PC-9 (cell line): ENCODE measurements at places on chromosomes 12 and 14. TPM values are rescaled to one million over a fixed set of nuclear protein-coding genes. Genes with fewer than 3 reads are reported as not detected.

FLRT2 gene
- 2.1 and 2.2 TPM in 2 replicates for total RNA-seq

FITM1 gene
- 0.48 and 0.72 TPM in 2 replicates for total RNA-seq

PRH2 gene
- total RNA-seq, result not detected in 2 replicates

DNA sequence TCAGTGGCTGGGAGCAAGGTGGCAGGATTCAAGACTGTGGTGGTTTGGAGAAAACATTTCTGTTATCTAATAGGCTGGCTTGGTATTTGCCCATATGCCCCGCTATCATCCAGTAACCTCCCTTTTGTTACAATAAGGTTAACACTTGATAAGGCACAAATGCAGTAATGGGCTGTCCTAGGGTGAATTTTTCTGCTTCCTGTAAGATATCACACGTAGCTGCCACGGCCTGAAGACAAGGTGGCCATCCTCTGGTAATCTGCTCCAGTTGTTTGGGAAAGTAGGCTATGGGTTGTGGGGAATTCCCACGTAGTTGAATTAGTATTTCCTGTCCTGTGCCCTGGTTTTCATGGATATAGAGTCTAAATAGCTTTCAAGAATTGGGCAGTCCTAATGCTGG is 23.1 kb downstream of the ANG start:
- H3K4me1 ChIP-seq, result 0 out of 2 replicates have a peak, but pooled peaks cover 8% of the 10 kb centered on the region
- H3K4me3 ChIP-seq, result no peak overlapping the region
- no peaks in the 10 kb centered on the region for H3K36me3 ChIP-seq

- peak overlapping the region; percentile 86 for H3K27ac ChIP-seq
- H3K27me3 ChIP-seq, result no peaks in the 10 kb centered on the region
- peak; percentile 67 for DNase-seq
- H3K4me3 ChIP-seq, result peak overlapping the region; percentile 77
Observed at GRCh38 chr12:89349814-89350213, 2.5 kb downstream of the DUSP6 start.

DNA sequence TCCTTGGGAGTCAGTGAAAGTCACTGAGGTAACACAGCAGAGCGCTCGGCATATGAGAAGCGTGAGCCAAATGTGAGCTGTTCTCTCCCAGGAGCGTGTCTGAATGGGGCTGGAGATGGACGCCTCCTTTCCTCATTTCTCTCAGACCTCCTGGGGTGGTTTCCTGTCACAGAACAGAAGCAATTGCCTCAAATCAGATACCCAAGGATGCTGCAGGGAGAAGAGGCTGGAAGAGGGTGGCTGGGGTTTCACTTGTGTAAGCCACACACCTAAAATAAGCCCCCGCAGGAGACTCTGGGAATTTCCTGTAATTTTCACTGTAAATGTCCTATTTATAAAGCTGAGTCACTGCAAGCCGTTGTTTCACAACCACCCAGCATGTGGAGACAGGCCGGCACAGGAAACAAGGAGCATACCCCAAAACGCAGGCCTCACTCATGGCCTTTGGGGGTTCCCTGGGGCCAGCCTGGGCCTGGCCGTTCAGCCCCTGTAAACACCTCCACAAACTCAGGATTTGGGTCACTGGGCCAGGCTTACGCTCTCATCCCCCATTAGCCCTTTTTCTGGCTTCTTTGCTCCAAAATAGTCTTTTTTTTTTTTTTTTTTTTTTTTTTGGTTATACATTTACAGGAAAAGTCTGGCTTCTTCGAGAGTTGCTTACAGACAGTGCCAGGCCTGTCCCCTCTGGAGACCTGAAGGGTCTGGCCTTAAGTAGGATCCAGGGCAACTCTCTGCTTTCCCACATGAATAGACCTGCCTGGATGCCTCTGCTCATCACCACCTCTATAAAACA is 55.3 kb downstream of the VCPKMT start:
- H3K27ac ChIP-seq, result peak overlapping the region; percentile 97
- peak overlapping the region; percentile 37; the same call in 1 of the 2 replicates for H3K4me3 ChIP-seq
- peak; percentile 31 for DNase-seq
- H3K27me3 ChIP-seq, result no peaks in the 10 kb centered on the region

DNA sequence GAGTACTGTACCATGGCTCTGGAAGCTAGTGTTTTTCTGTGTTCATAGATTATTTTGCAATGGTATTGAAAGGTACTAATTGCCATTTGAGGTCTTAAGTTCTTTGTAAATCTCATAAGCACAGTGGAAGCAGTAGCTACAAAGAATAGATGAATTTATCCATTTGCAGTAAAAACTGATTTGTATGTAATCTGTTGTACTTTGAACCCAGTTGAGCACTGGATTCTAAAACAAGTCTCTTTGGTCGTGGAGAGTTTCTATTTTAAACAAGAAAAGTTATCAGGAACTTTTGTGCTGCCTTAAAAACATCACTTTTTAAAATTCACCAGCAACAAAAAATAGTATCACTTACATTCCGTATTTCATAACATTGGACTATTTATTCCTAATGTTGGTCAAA is 4.1 kb downstream of the RAP1B start:
- no peak for DNase-seq
- peaks cover 17% of the 10 kb centered on the region for H3K4me1 ChIP-seq
- H3K36me3 ChIP-seq, result peaks cover 5% of the 10 kb centered on the region; the same call in 1 of the 2 replicates
- no peaks in the 10 kb centered on the region for H3K27me3 ChIP-seq

DNA sequence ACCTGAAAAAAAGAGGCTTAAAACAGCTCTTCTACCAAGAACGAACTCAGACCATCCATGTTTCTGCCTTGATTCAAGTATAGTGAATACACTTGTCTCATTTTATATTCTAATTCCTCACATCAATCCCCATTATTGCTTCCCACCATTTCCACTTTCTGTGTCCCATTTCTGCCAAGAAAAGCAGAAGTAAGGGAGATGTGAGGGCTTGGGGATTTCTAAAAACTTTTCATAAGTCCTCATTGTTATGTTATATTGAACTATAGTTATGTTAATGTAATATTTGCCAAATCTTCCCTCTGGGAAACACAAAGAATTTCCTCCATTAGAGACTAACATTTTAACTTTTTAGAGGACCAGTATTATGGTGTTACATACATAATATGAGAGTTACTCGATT is 48.2 kb upstream of the PSMA6 start:
- H3K4me1 ChIP-seq, result no peaks in the 10 kb centered on the region
- DNase-seq, result no peak
- H3K4me3 ChIP-seq, result no peak overlapping the region
- H3K27ac ChIP-seq, result no peak overlapping the region

DNA sequence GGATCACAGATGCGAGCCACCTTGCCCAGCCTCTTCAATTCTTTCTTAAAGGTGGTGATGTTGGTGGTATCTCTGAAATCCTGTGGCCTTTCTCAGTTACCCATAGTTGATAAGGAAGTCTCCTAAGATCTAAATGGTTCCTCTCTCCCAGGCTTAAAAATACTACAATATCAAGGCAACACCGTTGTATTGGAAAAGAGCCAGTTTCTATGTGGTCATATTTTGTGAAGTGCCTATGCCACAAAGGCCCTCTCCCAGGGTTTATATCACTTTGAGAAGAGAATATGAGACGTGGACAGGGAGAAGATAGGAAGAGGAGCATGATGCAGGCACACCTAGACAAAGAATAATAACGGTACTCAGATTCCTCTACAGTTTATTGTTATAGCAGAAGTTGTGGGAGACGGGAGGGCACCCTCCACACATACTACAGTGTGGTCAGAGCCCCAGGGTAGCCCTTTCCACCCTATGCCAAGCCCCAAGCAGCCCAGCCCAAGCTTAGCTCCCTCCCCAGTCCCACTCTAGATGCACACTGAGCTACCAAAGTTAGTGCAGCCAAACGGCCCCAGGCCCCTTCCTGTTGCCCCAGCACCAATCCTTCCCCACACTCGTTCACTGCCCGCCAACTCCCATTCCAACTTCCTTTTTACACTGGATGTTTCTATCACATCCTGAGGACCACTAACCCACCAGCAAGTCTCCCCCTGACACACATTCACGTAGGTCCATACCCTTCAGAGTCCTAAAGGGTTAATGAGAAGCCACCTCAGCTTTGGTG is 8.3 kb downstream of the NDRG2 start:
- H3K36me3 ChIP-seq, result no peaks in the 10 kb centered on the region
- no peak overlapping the region for H3K4me3 ChIP-seq
- H3K27ac ChIP-seq, result no peak overlapping the region
- H3K27me3 ChIP-seq, result no peaks in the 10 kb centered on the region

GRCh38 chr12:26696048-26696612 is 136.9 kb downstream of the ITPR2 start:
- DNase-seq, result no peak
- no peak overlapping the region for H3K27ac ChIP-seq
- H3K27me3 ChIP-seq, result no peaks in the 10 kb centered on the region
- no peaks in the 10 kb centered on the region for H3K36me3 ChIP-seq
- peaks cover 12% of the 10 kb centered on the region for H3K4me1 ChIP-seq

- no peak overlapping the region for H3K4me3 ChIP-seq
- no peak overlapping the region for H3K27ac ChIP-seq
- DNase-seq, result no peak
- H3K36me3 ChIP-seq, result peaks cover 7% of the 10 kb centered on the region; the same call in 1 of the 2 replicates
- H3K27me3 ChIP-seq, result no peaks in the 10 kb centered on the region
Observed at GRCh38 chr12:32837974-32838373, 58.6 kb downstream of the PKP2 start.
